ENCODE measurements at places on chromosomes 2 and 18.

- ATAC-seq: no peak
Measured at GRCh38 chr2:62971936-62972335, 78.7 kb upstream of the OTX1 start.

DNA sequence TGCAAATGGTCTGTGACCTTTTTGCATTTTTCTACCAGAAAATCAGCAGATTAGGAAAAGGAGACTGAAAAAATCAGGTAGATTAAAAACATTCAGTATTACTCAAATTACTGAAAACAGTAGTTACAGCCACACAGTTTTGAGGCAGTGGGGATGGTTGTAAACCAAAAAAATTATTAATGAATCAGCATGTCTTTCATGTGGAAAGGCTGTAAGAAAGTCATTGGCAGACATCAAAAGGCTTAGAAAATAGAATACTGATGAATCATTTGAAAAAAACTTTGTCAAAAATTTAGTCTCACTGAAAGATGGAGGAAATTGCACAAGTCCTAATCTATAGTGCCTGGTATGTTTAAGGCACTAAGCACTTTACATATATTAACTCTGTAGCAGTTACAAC is 133.9 kb upstream of the GCFC2 start:
- no peak for ATAC-seq

GRCh38 chr18:12803069-12803936 is 80.7 kb downstream of the PTPN2 start:
- no peak for ATAC-seq

DNA sequence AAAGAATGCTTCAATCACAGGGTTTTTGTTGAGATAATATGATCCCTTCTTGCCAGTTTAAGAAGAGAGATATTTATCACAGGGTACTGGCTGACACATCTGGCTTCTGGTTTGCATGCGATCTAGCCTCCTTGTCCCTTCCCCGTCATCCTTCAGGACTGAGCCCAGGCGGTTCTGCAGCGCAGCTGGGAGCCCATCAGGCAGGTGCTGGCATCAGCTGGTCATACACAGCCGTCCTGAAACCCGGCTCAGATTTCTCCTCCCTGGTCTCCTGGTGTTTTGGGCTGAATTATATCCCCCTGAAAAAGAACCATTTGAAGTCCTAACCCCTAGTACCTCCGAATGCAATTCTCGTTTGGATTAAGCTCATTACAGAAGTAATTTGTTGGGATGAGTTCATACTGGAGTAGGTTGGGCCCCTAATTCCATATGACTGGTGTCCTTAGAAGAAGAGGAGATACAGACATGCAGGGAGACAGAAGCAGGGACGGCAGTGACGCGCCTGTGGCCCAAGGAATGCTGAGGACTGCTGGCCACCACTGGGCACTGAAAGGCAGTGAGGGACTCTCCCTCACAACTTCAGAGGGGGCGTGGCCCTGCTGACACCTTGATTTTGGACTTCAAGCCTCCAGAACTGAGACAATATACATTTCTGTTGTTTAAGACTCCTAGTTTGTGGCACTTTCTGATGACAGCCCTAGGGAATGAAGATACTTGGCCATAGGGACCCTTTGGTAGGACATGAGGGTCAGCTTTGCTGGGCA is 83.9 kb upstream of the ODC1 start:
- ATAC-seq: no peak

GRCh38 chr2:54594048-54594447 is 129.4 kb upstream of the EML6 start:
- ATAC-seq: no peak

GRCh38 chr2:38263293-38263692 is 113.8 kb downstream of the ATL2 start:
- no peak for ATAC-seq

GRCh38 chr2:234793212-234793785 is 158.5 kb upstream of the SH3BP4 start:
- ATAC-seq: no peak

DNA sequence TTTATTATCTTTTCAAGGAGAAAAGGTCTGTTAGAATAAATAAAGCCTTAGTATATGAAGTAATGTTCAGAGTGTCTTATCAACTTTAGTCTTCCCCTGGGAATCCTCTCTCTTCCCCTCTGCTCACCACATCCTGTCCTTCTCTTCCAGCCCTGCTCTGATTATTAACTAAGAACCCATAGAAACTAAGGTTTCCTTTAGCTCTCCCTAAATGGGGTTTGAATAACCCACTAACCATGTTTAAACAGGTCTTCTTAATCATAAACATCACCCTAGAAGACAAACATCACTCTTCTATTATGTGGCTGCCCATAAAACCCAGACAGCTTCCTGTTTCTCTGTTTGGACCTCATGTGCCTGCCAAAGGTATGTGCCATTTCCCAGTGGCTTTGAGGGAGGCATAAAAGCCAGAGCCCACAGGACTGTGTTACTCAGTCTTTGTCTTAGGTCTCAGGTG is 50.1 kb downstream of the SLC14A1 start:
- ATAC-seq: no peak

GRCh38 chr18:10688766-10689165 is 162.9 kb downstream of the NAPG start:
- no peak for ATAC-seq

GRCh38 chr2:169104848-169105247 is 35.5 kb downstream of the DHRS9 start:
- no peak for ATAC-seq

DNA sequence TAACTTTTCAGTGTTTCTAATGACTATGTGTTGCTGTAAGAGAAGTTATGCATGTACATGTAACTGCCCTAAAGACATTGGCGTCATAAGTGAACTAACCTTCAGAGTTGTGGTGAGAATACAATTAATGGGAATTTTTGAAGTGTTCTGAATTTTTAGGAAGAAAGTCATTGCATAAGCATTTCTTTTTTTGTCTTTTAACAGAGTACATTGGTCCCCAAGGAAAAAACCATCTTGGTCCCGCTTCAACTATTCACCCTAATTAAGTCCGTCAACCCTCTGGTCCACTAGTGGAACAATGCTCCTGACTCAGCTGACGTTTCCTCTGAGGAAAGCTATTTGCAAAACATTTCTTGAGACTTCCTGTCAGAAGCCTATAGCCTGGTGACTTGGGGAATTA is 41.1 kb upstream of the VIT start:
- ATAC-seq: no peak

GRCh38 chr2:178756843-178757242 is 50.4 kb downstream of the TTN start:
- ATAC-seq: no peak

DNA sequence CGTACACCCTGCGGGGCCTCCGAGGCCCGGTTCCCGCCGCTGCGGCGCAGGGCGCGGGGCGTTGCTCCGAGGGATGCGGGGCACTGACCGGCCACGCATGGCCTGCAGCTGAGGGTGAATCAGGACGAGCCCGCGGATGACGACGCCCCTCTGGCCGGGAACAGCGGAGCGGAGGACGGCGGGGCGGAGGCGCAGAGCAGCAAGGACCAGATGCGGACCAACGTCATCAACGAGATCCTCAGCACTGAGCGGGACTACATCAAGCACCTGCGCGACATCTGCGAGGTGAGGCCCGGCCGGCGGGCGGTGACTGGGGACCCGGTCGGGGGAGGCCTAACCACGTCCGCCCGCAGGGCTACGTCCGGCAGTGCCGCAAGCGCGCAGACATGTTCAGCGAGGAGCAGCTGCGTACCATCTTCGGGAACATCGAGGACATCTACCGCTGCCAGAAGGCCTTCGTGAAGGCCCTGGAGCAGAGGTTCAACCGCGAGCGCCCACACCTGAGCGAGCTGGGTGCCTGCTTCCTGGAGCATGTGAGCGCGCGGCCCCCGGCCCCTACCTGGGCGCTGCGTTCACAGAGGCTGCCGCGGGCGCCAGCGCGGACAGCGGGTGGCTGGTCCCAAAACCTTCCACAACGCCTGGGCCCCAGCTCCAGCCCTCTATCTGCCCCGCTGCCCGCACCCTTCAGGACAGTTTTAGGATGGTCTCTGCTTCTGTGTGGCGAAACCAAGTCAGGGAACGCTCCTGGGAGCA is 53.2 kb downstream of the FAM168B start:
- ATAC-seq: no peak

GRCh38 chr2:144323946-144324345 is 196.0 kb downstream of the ZEB2 start:
- peak; percentile 49 for ATAC-seq

GRCh38 chr2:36578343-36579296 is 19.3 kb downstream of the FEZ2 start:
- ATAC-seq: peak; percentile 83

- ATAC-seq: peak; percentile 34
Measured at GRCh38 chr18:23401400-23402347, 51.4 kb upstream of the RIOK3 start.

GRCh38 chr2:216645636-216645950 is 12.4 kb downstream of the IGFBP2 start:
- ATAC-seq: no peak

GRCh38 chr18:52596748-52597435 is 256.9 kb downstream of the DCC start:
- ATAC-seq: no peak

DNA sequence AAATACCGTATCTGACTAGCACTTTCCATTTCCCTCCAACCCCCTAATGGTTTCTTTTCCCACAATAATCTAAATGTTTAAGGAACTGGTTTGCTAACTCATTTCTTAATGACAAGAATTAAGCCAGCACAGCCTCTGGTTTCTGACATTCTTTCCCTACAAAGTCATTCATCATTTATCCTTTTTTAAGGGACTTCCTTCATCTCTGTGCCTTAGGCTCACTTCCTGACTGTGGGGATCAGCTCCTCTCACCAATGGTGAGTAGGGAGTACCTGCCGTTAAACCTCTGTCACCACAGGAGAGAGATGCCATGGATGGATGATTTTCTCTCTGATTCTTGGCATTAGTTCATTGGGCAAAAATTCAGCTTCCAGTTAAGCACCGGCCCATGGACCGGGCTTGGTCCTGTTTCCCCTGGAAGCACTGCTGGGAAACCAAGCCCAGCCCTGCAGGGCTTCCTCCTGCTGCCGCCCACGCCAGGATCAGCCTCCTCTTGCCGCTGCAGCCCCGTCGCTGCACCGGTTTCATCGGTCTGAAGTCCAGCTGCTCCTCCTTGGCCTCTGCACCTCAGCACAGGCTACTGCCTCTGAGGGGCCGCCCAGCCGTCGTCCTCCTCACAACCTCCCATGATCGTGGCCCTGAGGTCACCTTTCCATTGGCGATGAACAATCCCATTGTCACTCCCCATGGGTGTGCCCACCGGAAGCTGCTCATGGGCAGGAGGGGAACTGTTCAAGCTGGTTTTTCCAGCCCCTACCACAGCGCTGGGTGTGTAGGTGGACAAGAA is 64.0 kb upstream of the ZNF516 start:
- peak; percentile 98 for ATAC-seq

- no peak for ATAC-seq
Measured at GRCh38 chr2:117212562-117212961, 601.9 kb upstream of the DDX18 start.
